ENCODE measurements at places on chromosomes 5 and 9.

DNA sequence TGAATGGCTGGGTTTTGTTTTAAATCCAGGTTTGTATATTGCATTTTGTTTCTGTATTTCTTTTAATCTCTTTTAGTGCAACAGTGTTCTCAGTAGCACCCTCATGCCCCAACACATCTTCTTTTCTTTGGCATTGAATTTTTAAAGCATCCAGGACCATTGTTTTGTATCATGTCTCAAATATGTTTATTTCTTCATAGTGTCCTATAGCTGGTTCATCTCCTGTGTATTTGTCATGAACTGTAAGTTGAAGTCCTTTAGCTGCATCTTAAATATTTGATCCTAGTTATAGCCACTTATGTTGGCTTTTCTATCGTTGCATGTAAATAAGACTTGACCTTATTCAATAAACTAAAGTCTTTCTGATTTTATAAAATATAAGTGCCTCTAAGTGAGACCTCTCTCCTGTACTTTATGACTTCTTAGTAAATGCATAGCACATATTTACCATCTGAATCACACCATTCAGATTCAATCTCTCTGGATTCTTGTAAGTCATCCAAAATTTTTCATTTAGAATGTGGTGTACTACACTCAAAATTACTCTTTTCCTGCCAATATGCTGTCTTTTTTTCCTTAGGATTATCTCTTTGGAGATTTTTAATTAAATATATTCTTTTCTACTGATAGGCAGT, 21.0 kb upstream of the ERCC6L2 start:
- DNase-seq, result no peak

DNA sequence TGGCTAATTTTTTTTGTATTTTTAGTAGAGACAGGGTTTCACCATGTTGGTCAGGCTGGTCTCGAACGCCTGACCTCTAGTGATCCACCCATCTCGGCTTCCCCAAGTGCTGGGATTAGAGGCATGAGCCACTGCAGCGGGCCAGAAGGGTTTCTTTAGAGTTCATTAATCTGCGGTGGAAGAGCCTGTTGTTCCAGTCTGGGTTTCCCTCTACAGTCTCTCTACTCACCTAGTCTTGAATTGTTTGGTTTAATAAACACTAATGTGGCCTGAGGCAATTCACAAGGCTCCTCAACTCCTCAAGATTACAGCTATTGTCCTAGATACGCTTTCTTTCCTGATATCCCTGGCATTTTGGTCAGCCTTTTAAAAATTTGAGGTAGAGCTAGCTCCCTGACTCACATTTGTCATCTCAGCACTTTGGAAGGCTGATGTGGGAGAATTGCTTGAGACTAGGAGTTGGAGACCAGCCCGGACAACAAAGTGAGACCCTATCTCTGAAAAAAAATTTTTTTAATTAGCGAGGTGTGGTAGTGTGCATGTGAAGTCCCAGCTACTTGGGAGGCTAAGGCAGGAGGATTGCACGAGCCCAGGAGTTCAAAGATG, 4.6 kb upstream of the SAR1B start:
- DNase-seq, result no peak

GRCh38 chr5:157502143-157502647, 42.2 kb downstream of the NIPAL4 start:
- DNase-seq, result no peak

DNA sequence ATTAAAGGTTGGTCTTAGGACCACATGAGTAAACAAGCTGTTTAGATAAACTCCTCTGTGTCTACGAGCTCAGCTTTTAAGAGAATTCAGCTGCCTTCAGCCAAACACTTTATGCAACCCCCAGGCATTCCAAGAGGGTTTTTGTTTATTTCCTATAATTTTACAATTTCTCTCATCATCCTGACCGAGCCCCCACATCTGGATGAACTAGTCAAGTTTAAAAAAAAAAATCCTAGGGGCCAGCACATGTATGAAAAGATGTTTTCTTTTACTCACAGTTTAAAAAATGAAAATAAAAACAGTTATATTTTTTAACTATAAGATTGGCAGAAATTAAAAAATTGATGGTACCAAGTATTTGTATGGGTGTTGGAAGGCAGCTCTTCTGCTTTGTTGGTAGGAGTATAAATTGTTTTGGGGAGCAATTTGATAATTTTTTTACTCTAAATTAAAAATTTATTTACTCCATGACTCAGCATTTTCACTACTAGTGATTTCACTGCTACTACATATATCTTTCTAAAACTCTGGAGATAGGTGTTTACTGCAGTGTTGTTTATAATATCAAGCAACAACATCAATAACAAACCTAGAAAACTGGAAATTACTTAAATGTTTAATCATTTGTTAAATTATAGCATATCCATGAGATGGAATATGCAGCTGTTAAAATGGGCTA, 18.1 kb downstream of the YTHDC2 start:
- DNase-seq, result no peak

DNA sequence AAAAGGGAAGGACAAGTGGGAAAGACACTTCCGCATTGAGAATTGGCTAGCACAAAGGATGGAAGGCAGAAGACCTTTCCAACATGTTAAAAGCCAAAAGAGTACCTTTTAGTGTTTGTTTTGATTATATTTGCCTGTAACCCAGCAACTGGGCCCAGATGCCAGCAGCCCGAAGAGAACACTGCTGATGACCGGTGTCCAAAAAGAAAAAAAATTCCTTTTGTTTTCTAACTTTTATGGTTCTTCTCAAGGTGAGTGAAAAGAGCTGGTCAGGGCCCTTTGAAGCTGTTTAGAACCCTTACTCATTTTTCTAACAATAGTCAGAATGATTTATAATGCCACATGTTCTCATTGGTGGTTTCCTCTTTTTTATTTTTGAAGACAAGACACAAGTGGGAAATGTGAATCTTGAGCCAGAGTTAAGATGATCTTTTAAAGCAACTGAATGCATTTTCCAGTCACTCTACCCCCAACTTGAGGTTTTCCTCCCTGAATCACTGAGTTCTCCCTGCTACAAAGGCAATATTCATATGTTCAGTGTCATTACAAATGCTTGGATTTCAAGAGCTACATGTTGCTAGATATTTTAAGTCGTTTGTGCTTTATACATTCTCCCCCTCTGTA, 32.3 kb upstream of the ZNF462 start:
- DNase-seq, result no peak

GRCh38 chr5:138441221-138441620, 2.4 kb downstream of the REEP2 start:
- DNase-seq, result no peak

DNA sequence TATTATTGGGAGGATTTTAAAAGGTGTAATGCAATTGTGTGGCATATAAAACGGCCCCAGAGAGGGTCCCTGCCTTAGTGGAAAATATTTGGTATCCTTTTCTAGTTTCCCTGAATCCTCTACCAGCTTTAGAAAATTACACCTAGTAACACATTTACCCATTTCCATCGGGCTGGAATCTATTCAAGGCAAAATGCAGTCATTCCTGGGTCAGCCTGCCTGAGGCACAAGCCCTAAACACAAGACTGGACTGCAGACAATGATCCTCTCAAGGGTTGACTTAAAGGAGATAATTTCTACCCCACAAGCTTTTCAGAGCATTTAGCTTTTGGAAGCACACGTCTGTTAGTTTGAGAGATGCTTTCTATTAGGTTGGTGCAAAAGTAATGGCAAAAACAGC, 124.4 kb upstream of the ADAMTSL1 start:
- no peak for DNase-seq

DNA sequence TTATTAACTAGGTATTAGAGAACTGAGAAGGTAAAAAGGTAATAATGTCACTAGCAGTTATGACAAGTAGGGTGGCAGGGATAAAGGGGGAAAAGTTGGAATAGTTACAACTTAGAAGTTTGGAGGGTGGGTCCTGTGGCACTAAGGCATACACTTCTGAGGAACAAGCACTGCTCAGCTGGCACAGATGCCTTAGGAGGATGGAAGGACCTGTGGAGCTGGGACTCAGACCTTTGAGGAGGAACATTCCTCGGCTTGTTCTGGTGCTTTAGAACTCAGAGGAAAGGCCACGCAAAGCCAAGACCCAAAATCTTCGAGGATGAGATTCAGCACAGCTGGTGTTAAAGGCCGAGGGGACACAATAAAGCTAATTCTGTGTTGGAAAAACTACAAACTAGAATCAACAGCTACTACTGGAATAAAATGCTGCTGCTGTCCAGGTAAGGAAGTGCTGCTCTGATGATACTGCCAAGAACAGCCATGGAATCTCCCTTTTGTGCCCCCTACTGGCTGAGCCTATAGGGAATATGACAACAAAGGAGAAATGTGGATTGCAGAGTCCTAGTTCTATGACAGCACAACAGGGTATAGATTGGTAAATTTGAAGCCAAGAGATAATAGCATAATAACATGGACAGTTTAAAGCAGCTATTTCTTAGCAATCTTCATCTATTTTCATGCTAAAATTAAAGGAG, 126.7 kb downstream of the SLC25A46 start:
- no peak for DNase-seq

DNA sequence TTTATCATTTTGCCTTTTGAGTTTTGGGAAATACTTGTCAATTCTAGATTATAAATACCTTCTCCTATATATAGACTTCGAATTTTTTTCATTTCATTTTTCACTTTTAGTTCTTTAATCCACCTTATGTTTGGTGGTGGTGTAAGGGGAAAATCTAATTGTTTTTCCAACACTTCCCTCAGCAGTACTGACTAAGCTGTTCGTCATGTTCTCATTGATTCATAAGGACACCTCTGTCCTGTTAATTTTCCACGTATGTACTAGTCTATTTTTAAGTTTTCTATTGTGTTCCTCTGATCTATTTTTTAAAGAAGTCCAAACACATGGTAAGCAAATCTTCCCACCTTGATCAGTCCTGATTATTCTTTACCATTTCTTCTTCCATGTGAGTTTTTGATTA, 254.2 kb downstream of the SYK start:
- no peak for DNase-seq

DNA sequence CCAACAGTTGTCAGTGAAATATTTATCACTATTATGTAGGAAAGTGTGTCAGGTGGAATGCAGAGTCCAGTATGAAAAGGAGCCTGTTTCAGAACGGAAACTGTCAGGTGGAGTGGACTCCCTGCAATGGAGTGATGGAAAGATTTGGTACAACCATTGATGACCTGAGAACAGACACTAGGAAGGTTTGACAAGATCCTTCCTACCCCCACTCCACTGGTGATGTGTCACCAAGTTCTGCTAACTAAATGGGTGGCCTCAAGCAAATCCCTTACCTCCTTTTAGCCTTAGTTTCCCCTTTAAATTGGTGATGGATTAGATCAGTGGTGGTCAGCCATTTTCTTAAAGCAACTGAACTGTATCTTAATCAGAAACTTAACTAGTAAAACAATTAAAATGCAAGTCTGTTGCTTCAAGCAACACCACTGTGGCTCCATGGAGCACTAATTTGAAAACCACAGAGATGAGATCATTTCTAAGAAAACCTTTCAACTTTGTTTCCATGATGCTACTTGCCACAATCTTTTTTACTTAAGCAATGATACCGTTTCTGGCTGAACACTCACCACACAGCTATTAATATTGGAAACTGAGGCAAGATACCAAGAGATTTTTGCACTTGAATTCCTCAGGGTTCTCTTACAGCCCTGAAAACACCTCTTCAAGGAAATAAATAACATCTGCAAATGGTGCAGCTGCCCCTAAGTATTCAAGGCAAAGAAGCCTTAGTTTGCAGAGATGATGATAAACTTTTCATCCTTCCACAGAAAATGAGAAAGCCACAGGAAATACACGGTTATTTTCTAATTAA, 140.6 kb downstream of the ERCC6L2 start:
- no peak for DNase-seq

GRCh38 chr9:35981699-35982098, 23.7 kb upstream of the OR2S2 start:
- no peak for DNase-seq

GRCh38 chr9:116149844-116150243, 3.7 kb upstream of the PAPPA start:
- DNase-seq, result no peak

DNA sequence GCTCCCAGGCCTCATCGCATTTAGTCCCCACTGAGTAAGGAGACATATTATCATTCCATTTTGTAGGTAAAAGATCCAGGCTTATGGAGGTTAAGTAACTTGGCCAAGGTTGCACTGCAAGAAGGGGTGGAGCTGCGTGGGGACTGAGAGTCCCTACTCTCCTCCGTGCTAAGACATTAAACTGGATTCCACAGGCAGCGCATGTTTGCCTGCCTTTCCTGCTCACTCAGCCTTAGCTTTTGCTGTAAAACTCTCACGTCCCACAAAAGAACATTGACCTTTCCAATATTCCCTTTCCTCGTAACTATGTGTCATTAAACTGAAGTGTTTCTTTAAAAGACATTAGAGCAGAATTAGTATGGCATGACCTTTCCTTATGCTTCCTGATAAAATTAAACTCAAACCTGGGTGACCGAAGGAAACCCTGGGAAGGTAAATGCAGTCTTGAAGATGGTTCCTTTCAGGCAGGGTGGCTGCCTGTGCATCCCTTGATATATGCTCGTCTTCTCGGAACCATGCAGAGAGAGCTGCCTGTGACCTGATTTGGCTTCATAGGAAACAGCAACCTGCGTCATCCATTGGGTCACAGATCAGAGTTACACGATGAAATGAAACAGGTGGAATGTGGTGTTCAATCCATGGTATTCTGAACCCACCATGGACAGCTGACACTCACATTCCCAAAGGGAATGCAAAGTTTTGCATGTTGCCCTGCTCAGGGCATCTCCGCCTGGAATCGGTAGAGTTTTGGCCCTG, 85.9 kb downstream of the TMEM252 start:
- no peak for DNase-seq

DNA sequence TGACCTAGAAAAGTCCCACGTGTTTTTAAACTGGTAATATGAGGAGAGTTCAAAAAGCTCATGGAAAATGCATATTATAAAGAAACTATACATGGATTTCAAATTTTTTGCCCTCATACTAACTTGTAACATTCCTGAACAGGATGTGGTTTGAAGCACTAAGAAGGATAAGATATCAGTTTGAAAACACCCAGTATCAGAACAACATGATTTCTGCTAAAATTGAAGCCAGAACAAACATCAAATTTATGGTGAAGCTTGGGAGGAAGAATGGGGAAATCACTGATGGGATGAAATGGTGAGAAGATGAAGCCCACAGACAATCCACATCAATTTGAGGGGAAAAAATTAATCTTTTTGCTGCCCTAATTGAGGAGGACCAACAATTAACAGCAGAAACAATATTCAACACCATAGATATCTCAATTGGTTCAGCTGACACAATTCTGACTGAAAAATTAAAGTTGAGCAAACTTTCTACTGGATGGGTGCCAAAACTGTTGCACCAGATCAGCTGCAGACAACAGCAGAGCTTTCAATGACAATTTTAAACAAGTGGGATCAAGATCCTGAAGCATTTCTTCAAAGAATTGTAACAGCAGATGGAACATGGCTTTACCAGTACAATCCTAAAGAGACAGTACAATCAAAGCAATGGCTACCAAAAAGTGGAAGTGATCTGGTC, 113.2 kb upstream of the SNX2 start:
- DNase-seq, result no peak

- no peak for DNase-seq
These were observed 426.4 kb downstream of the DTWD2 start for GRCh38 chr5:118561971-118562370.

- no peak for DNase-seq
These were observed 43.4 kb upstream of the TRIM32 start for GRCh38 chr9:116643691-116644090.

Data from NCI-H2107 (cell line).